Stimulated activated naive CD4-positive, alpha-beta T cell (primary cell): ENCODE measurements at places on chromosomes 3 and 15.

DNA sequence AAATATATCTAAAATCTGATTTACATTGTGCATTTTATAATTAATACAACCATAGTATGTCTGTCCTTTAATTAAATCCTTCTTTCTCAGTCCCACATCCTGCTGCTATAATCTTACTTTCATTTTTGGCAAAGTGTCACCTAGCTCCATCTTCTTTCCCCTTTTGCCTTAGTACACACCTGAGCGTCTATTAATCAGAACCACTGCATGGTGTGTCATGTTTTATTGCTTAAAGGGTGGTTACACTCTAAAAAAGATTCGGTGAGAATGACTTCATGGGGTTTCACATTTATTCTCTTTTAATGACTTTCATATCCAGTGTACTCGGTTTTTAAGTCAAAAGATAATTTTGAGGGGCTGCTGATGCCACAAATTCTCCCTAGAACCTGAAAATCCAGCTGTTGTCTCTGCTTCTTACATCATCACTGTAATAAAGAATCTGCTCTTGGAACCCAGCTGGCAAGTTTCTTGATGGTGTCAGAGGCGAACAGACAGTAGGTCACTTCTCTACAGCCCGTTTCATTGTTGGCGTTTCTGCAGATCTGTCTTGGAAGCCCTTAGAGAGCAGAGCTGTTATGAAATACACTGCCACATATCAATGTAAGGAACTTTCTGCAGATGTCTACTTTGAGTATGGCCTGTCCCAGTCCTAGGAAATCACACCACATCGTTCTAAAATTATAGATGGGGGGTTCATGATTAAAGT, 99.7 kb downstream of the TIGIT start:
- no peak for DNase-seq

DNA sequence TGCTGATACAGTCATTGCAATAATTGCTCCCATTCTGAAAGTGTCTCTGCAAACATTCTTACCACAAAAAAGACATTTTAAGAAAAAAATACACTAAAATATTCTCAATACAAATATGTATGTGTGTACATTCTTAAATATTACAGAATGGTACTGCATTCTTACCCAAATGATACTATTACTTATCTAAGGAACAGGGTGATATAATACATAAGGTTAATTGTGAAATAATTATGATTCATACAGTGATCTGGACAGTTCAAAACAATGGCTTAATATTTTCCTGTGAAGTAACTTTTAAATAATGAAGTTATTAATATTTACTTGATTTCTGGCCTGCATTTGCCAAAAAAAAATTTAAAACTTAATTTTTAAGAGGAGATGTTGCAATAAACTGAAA, 694.6 kb downstream of the TUSC7 start:
- DNase-seq = no peak

GRCh38 chr15:100997442-100997841, 78.3 kb downstream of the LRRK1 start:
- no peak for DNase-seq

GRCh38 chr15:63504979-63505841, 817 bp downstream of the USP3 start:
- DNase-seq = peak; percentile 75

GRCh38 chr3:126567696-126568438, 9.1 kb upstream of the C3orf22 start:
- DNase-seq = no peak

GRCh38 chr3:42194943-42195510, 71.0 kb downstream of the CCK start:
- no peak for DNase-seq

DNA sequence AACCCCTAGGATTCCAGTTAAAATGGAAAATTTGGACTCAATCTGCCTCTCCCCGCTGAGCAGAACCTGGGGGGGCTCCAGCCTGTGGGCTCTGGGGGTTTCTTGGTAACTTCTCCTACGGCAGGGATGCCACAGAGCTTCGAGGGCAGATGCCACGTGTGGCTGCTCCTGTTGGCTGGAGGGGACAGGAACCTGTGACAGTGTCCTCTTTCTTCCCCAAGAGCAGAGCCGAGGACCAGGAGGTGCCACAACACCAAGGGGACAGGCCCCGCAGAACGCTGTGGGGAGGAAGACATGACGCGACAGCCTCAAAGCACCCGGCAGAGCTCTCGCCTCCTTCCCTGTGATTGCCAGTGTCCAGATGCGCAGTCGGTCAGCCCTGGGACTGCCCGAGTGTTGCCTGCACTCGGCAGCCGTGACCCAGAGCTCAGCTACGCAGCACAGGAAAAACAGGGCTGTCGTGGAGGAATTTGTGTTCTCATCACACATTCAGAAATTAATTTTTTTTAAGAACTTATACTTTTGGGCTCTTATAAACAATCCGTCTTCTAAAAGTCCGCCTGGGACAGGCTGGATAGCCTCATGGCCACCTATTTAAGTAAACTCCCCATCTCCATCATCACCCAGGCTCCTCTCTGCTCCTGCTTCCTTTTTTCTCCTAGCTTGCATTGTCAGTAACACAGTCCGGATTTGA, 131.9 kb upstream of the MEF2A start:
- no peak for DNase-seq

GRCh38 chr3:33057320-33058298, 39.3 kb downstream of the GLB1 start:
- no peak for DNase-seq

GRCh38 chr3:58848826-58849225, 182.3 kb upstream of the FAM3D start:
- DNase-seq = no peak

GRCh38 chr15:40443846-40444245, 3.1 kb downstream of the BAHD1 start:
- DNase-seq = no peak

GRCh38 chr15:64619880-64620839, 155.2 kb downstream of the RBPMS2 start:
- DNase-seq = no peak

GRCh38 chr3:101848754-101849713, at the start of gene NFKBIZ:
Gene NFKBIZ (plus strand): TSS chr3:101849514. CDS start chr3:101849629, 115 bp downstream.
- peak; percentile 84 for DNase-seq

GRCh38 chr3:64972793-64973192, 285.0 kb upstream of the ADAMTS9 start:
- no peak for DNase-seq

- no peak for DNase-seq
These were observed 52.8 kb downstream of the LSM3 start for GRCh38 chr3:14231145-14231990.

- no peak for DNase-seq
These were observed 73.8 kb upstream of the ATP13A5 start for GRCh38 chr3:193452338-193452737.

DNA sequence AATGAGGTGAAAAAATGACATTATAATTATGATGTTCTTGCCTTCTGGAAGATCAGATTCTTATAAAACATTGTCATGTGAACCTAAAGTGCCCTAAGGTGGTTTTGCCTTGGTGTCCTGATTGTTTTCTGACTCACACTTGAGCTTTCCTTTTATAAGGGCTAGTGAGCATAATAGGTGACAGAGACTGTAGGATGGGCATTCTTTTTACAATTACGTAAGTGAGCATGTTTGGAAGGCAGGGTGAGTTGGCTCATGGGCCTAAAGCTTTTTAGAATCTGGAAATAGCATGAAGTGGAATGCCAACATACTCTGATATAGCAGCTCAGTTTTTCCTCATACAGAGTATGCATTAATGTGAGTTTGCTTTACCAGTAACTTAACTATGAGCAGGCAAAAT, 41.2 kb downstream of the CRYBG3 start:
- no peak for DNase-seq

DNA sequence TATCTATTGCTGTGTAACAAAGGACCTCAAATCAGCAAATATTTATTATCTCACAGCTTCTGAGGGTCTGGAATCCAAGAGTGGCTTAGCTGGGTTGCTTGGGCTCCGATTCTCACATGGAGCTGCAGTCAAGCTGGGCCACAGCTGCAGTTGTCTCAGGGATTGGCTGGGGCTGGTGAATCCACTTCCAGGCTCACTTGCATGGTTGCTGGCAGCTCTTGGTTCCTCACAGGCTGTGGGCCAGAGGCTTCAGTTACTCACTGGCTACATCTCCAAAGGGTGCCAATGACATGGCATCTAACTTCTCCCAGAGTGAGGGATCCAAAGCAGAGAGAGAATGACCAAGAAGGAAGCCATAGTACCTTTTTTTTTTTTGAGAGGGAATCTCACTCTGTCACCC, 13.9 kb upstream of the SYNM start:
- DNase-seq = no peak

DNA sequence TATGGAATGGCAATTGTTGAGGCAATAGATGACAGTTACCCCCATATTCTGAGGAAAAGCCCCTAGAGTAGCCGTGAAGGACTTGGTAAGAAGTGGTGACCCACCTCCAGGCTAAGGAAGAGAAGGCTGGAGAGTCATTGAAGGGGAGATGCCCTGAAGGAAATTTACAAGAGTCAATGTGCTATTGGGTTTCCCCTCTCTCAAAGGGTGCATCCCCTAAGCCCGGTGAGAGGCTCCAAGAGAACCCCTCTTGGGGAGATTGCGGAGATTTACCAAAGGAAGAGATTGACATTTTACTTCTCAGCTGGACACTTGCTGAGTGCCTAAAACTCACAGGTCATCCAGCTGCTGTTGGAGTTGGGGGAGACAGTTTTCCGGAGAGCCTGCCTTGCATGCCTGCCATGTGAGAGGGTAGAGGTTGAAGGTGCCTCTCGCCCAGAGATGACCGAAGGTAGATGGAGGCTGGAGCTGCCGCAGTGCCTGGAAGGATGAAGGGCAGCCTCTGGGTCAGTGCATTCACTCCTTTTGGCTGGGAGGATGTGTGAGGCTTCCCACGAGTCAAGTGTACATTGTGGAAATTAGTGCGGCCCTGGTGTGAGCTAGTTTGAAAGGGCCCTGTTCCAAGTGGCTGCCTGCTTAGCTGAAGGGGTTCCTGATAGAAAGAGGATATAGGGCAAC, 30.7 kb downstream of the MESD start:
- DNase-seq = no peak

GRCh38 chr15:42772144-42772543, 35.2 kb upstream of the CDAN1 start:
- no peak for DNase-seq

- no peak for DNase-seq
These were observed 24.2 kb downstream of the NMNAT3 start for GRCh38 chr3:139653582-139653981.

DNA sequence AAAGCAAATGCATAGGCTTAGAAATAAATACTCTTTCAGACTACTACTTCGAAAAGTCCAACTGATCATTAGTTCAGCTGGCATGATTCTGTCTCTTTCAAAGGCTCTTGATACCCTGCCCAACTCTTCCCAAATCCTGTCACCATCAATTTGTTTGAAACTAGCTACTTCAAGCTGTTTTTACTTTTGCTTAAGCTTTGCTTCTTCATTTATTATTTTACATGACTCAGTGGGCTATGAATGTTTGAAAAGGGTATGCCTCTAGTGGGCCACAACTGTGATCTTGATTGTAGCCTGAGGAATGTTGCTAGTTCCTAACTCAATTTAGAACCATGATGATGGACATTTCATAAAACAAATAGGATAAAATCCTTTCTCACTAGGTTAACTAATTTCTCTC, 340.8 kb downstream of the NAALADL2 start:
- DNase-seq = no peak

- no peak for DNase-seq
These were observed 243.9 kb downstream of the TBL1XR1 start for GRCh38 chr3:176953106-176954060.

DNA sequence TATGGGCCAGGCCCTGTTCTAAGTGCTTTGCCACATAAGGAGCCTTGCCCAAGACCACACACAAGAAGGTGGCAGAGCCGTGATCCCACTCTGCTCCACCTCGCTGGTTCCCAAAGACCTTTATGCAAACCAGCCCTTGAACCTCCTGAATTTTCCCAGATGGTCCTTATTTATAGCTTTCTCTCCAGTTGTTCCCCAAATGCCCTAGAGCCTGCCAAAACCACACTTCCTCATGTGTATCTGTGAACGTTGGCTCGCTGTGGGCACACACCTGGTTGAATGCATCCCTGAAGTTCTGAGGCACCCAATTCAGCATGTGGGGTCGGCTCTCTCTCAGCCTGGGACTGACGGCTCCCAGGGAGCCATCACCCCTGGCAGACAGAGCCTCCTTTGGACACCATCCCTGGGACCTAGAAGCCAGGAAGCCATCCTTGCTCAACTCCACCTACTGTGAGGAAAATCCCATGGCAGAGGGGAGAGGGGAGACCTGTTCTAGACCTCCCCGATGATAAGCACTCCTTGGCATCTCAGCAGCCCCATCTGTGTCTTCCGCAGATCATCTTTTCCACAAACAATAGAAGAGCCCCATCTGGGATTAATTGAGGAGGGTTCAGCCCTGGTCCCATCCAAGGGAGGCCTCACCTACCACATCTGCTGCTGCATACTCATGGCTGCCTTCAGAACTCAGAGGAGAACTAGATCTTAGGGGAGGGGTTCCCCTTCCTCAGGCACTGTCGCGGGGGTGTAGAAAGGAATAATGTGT, 42.3 kb upstream of the LIMD1 start:
- no peak for DNase-seq

DNA sequence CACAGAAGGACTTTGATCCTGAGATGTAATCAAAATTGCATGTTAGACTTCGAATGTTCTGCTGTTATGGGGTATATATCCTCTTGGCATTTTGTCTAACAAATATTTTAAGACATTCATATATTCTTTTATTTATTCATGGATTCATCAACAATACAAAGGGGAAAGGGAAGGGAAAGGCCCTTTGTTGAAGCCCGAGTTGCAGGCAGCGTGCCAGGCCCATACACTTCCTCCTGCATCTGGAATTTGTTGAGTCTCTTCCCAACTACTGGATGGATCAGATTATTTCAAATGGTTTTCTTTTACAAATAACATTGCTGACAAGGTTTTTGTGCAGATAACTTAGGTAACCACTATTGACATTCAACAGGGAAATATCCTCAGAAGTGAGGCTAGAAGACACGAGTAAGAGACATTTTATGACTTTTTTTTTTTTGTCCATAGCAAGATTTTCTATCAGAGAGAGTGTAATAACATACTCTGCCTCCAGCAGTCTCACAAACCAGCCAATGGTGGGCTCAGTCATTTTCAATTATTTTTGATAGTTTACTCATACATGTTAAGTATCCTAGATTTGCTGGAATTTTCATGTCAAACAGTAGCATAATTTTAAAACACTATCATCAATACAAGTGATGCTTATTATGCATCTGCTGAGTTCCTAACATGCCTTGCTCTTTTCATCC, 94.3 kb downstream of the RPL39L start:
- no peak for DNase-seq

DNA sequence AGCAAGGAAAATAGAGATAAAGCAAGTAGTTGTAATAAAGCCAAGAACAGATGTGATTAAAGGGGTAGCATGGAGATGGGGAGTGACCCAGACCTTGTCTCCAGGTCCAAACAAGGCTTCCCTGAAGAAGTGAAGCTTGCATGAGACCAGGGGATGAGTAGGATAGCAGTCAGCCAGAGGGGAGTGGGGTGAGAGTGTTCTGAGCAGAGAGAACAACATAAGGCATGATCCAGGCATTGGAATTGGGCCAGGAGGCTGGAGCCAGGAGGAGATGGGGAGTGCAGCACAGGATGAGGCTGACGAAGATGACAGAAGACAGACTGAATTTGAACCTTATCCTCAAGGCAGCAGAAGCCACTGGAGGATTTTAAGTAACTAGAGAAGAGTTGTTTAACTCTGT, 7.2 kb downstream of the TMOD2 start:
- no peak for DNase-seq

GRCh38 chr3:126684218-126684751, 19.8 kb upstream of the CHCHD6 start:
- no peak for DNase-seq
